ENCODE measurements at places on chromosomes 4 and X.

GRCh38 chr4:65580551-65580950, 89.7 kb downstream of the EPHA5 start:
- DNase-seq: no peak

GRCh38 chrX:38379088-38379487, 26.7 kb downstream of the OTC start:
- DNase-seq: no peak

- DNase-seq: no peak
These were observed 159.6 kb downstream of the STIM2 start for GRCh38 chr4:27020203-27020602.

DNA sequence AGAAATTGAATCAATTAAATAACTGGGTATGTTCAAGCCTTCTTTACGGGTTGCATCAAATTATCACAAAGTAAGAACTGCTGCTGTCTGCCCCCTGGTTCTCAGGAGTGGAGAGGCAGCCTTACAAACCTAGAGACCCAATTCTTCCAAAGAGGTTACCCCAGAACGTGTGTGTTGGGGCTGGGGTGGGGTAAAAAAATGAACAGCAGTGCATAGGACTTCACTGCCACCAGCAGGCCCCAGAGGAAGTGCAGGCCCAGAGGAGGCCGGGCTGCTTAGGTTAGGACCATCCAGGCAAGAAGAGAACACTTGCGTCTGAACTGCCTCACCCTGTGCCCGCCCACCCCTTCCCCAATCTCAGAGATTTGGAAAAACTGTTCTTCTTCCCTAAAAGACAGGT, 1.5 kb upstream of the NWD2 start:
- no peak for DNase-seq

- DNase-seq: no peak
These were observed 29.0 kb upstream of the SMS start for GRCh38 chrX:21911481-21911880.

- no peak for DNase-seq
These were observed 162.9 kb upstream of the SPIN4 start for GRCh38 chrX:63513825-63514568.

DNA sequence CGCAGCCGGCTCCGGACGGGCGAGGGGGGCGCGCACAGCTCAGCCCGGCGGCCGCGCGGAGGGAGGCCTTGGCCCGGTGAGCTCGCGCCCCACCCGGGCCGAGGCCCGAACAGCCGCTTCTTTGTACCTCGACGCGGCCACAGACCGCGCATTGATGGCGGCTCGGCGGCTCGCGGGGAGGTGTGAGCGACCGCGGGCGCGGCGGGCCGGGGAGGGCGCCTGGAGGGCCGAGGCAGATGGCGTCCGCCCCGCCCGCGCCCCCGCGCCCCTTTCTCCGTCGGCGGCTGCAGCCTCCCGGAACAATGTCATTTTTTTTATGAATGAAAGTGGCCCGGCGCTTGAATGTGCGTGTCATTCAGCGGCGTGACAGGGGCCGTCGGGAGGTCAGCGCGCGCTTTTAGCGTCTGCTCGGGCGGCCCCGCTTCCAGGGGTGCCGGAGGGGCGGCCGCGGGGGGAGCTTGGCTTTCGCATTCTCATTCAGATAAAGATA, 1.8 kb downstream of the FGFR3 start:
- DNase-seq: no peak

DNA sequence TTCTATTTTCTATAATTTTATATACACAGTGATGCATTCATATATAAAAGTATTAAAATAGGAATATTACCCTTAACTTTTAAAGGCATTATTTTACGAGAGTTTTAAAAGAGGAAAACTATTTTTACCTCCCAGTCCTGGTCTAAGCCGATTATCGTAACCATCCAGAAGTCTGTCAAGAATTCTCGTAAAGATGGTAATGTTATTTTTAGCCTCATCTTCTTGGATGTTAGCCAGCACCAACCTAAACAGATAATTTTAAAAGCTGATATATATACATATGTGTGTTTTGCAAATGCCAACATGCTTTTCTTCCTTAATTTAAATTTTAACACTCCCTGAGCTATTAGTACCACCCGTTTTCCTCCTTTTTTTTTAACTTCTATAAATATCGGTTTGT, 4.0 kb downstream of the GABRA2 start:
- no peak for DNase-seq

DNA sequence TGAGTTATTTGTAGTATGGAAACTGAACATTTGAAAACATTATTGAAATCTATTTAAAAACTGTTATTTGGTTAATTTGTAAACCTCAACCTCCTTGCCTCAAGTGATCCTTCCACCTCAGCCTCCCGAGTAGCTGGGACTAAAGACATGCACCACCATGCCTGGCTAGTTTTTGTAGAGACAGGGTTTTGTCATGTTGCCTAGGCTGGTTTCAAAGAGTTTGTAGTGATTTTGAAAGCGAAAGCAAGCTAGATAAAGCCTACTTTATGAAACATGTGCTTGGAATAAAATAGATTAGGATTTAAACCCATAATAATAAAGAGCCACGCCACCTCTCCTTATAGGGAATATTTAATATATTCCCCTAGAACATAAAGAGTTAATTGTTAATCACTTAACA, 23.5 kb downstream of the ARSJ start:
- no peak for DNase-seq

- no peak for DNase-seq
These were observed 51.1 kb downstream of the SH3KBP1 start for GRCh38 chrX:19836337-19836736.

DNA sequence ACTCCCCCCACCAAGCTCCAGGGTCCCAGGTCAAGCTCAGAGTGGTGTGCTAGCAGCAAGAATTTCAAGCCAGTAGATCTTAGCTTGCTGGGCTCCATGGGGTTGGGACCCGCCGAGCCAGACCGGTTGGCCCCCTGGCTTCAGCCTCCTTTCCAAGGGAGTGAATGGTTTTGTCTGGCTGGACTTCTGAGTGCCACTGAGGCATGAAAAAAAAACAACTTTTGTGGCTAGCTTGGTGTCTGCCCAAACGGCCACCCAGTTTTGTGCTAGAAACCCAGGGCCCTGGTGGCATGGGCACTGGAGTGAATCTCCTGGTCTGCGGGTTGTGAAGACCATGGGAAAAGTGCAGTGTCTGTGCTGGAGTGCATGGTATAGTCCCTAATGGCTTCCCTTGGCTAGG, 82.6 kb downstream of the NBDY start:
- DNase-seq: no peak

DNA sequence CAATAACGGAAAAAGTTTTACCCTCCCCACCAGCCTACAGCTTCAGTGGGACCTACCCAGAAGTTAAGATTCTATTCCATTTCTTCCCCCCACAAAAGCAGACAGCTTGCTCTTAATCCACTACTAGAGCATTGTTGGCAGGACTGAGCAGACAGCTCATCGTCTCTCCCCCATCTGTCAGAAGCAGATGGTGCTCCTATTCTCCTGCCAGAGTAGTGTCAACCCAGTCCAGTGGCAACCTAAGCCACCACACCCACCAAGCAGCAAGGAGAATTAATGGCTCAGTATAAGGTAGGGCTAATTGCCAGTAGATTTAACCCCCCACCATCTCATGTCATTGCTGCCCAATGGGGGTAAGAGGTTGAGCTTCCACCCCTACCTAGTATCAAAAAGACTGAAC, 62.0 kb downstream of the AWAT2 start:
- DNase-seq: no peak

DNA sequence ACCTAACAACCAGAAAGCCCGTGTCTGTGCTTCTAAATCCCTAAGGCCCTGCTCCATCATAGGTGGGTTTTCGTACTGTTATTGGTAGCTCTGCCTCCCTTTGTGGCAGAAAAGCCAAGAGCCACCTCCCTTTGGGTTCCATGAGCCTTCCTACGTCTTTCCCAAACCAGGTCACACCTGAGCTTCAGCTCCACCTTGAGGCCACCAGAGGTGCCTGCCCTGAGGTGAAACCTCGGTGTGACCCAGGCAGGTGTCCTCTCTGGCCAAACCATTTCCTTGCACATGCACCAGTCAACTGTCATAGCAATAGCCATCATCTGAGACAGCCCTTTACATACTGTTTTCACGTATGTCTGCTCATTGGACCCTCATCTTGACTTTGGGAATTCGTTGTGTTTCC, 188.0 kb upstream of the RBPJ start:
- DNase-seq: no peak

GRCh38 chr4:76737771-76738085, 160.2 kb downstream of the SOWAHB start:
- no peak for DNase-seq

- DNase-seq: no peak
These were observed 328.0 kb downstream of the PPP3CA start for GRCh38 chr4:101019313-101019712.

DNA sequence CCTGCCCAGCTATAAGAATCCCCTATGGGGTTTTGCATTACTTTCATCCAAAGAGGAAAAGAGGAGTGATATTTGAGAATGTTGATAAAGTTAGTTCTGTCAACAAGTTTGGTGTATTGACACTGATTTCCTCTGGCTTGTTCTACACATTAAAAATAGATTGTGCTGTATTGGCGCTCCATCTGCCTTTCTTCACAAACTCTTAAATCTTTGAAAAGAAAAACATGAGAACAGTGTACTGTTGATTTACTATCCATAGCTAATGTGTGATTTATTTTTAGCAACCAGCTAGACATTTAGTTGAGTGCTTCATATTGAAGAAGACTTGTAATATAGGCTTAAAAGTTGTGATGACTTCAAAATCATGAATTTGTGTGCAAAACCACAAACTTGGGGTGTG, 261.2 kb upstream of the ANKRD50 start:
- DNase-seq: no peak

DNA sequence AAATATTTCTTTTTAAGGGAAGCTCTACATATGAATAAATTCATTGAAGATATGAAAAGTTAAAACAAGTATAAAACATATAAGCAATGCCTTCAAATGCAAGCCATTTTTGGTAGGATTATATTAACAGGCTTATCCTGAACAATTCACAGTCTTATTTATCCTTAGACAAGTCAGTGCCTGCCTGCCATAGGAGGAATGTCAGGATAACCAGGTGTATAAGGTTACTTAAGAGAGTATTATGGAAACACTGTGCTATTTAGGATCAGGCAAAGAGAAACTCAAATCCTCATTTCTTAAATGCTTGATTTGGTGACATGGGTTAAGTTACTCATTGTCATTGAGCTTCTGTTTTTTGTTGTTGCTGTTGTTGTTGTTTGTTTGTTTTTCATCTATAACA, 2029.9 kb upstream of the AGA start:
- no peak for DNase-seq

DNA sequence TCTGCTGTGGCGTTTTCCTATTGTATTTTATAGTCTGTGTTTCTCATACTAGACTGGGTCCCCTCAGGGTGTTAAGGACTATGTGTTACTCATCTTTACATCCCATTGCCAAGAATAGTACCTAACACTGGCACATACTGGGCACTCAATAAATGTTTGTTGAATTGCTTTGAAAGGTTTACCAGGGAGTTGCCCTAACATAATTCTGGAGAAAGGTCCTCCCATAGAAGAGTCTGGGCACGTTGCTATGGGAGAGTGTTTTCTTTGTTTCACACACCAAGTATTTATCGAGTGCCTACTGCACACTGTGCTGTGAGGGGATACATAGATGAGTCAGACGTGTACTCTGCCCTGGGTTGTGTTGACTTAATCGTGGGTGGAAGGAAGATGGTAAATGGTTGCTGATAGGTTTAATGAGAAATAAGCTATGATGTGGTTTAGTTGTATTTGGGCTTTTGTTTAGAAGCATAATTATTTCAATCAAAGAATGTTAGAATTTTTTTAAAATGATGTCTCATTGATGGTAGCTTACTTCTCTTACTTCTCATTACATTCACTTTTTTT, 42.9 kb downstream of the AFF1 start:
- peak; percentile 22 for DNase-seq

DNA sequence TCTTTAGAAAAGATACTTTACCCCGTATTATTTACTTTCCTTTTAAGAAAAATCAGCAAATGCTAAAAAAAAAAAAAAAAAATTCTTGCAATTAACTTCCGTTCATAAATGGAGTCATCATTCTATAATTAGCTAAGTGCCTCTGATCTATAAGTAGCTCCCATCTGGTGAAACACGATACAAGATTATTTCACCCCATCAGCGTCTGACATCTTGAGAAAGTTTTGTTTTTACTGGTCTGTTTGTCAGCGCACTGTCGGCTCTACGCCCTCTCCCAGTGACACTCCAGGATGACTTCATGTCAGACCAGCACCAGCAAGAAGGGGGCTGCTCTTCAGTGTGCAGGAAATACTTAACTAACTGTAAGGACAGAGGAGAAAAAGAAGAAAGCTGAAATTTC, 108.3 kb downstream of the AFAP1 start:
- DNase-seq: no peak

GRCh38 chr4:83171436-83172039, 57.0 kb upstream of the PLAC8 start:
- DNase-seq: no peak
